Endothelial cell (in vitro differentiated cells): ENCODE measurements at places on chromosomes 16 and 17.

GRCh38 chr16:78836802-78837491, 737.5 kb downstream of the WWOX start:
- DNase-seq = no peak

- DNase-seq = no peak
Measured at GRCh38 chr17:74921026-74921681, 1.9 kb downstream of the USH1G start.

DNA sequence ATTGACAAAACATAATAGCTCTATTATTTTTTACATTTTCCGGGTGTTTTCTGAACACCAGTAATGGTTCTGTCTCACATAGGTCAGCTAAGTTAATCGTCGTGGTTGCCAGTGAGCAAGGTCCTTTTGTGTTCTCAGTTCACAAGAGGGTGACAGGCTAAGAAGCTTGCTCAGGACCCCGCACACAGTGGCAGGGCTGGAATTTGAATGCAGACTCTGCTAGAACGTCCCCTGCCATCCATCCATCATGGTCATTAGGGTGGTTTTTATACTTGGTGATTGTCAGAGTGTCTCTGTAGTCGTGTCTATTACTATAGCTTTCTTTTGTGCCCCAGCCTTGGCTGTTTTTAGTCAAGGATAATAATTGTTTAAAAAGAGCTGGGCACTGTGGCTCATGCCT, 176.2 kb downstream of the SNX29 start:
- no peak for DNase-seq

DNA sequence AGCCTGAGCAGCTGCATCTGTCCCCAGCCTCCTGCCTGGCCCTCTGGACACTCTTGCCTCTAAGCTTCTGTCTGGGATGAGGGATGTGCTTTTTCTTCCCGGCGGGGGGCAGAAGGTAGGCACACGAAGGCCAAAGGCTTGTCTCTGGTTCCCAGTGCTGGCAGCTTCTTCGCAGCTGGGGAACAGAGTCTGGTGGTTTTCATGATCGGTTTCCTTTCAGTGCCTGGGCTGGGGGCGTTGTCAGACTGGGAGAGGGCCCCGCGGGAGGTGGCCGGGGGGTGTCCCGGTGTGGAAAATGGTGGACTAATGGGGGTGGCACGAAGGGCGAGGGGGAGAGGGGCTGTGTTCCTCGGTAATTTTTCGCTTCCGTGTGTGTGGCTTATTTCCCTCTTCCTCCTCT, 988 bp downstream of the RAP1GAP2 start:
- no peak for DNase-seq

DNA sequence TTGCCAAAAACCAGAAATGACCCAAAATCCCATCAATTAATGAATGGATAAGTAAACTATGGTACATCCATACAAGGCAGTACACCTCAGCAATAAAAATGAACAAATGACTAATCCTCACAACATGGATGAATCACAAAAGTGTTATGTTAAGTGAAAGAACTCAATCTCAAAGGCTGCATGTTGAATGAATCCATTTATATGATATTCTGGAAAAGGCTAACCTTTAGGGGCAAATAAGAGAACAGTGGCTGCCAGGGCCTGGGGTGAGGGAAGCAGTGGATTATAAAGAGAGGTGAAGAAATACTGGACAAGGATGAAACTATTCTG, 46.1 kb upstream of the MSI2 start:
- DNase-seq = no peak

DNA sequence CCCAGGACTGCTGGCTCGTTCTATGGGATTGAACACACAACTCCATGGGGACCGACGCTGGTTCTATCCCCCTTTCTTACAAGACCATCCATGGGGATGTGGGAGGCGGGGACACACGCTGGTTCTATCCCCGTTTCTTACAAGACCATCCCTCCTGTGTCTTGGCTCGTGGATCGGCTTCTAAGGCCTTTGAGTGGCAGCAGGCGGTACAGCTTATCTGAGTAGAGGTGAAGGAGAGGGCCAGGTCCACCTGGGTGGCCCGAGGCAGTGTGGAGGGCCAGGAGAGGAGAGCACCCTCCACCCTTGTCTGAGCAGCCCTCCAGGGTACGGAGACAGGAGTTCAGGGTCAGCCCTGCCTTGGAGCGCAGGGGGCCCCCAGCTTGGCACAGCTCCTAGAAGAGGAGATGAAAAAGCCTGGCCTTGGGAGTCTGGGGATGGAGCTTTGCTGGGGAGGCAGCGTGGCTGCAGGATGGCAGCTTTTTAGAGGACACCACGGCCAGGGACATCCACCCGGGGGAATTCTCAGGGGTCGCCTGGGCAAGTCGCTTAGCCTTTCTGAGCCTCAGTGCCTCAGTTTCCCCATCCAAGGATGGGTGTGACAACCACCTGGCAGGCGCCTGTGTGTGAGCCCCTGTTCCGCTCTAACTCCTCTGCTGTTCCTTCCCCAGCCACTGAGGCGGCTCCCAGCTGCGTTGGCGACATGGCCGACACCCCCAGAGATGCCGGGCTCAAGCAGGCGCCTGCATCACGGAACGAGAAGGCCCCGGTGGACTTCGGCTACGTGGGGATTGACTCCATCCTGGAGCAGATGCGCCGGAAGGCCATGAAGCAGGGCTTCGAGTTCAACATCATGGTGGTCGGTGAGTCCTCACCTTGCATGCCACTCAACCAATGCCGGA, 341.0 kb downstream of the SEC14L1 start:
- no peak for DNase-seq

GRCh38 chr17:40230670-40231069, 11.6 kb downstream of the WIPF2 start:
- no peak for DNase-seq

DNA sequence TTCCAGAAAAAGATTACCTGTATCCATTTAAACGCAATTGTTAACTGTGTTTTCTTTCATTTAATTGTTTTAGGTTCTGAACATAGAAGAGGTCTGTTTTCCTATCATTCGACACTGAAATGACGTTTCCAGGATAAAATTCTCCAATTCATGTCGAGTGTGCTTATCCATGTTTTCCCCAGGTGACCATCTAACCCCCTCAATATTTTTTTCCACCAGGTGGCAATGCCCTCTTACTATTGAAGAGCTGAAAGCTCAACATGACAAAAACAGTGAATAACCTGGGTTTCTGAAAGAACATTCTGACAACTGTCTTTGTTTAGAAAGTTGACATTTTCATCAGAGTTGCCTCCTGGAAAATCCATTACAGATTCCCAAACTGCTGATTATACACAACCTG, 948.7 kb downstream of the KCNJ2 start:
- peak; percentile 4 for DNase-seq

DNA sequence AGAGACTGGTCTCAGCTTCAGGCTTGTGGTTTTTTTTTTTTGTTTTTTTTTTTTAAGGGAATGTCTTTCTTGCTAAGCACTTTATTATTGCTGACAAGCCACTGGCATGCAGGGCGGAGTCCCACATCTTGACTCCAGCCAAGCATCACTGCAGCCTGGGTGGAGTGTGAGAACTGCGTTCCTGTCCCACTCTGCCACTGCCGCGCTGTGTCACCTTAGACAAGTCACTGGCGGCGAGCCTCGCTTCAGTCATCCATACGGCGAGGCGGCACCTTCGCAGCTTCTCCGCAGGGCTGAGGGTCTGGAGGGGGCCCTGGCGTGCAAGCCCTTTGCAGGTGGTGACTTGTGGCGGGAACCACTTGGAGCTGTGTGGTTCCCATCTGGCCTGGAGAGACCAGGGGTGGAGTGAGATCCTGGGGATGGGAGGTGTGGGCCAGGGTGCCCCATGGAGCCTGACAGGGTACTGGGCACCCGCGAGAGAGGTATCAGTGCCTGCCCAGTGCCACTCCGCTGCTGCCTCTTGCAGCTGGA, 99.1 kb upstream of the CIBAR2 start:
- DNase-seq = no peak

DNA sequence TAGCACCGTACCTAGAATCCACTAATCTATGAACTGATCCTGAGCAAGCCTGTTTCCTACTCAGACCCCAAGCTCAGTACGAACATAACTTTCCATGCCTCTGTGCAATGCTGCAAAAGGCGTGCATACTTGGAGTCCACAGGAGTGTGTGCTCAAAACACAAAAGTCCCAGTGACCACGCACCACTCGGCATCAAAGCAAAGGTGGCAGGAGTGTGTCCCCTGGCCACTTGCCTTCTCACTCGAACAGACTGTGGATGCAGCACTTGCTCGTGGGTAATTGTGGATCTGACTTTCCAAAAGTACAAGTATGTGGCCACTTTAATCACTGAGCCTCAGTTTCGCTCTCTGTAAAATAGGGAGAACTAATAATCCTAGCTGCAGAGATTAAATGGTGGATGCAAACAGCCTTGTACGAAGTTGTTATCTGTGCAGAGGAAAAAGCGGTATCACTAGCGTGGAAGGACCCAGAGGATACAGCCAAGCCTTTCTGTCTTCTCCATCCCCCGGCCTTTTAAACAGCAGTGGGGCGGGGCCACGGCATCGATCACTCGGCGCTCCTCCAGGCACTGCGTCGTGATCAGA, 311 bp upstream of the KDM8 start:
- DNase-seq = peak; percentile 87

DNA sequence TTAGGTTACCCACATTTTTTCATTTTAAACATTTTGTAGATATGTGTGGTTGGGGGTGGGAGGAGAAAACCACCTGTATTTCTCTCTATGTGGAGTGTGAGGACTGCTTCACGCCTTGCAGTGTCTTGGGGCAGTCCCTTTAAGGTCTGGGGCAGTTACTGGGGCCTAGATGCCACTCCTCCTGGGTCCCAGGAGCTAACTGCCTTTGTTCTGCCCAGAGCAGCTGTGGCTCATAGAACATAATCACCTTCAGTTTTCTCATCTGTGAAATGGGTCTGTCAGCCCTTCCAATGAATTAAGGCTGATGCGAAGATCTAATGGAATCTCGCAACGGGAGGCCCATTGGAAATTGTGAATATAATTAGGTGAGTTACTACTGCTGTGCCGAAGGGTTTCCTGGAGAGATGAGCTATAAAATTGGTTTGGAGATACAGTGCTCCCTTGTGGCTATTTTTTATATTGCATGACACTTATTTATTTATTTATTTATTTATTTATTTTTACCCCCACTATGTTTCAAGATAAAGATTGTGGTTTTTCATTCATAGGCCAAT, 22.9 kb downstream of the DHRS7C start:
- DNase-seq = no peak

DNA sequence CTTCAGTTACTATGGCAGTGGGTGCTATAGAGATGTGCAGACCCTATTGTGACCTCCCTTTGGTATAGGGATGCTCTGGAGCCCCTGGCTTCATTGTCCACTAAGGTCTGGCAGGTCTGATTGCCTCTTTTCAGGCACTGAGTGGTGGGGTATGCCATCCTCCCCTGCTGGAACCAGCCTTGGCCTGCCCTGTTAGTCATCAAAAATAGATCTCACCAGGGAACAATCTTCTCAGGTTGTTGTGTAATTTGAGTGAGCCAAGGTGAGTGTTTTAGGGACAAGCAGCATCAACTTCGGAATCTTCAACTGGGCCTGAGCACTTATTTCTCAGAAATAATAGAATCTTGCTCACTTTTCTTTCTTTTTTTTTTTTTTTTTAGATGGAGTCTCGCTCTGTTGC, 19.6 kb downstream of the HMOX2 start:
- DNase-seq = no peak

DNA sequence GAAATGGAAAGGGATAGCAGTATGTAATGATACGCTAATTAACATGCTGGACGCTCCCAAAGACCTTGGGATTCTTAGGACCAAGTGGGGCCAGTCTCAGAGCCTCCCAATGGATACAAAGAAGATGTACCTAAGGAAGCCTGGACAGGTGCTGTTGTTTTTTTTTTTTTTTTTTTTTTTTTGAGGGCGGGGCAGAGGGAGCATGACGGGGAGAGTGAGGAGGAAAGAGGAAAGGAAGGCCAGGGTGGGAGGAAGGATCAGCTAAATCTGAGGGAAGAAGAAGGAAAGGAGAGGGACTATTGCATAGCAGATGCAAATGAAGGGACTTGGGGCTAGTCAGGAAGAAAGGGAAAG, 2.5 kb downstream of the VAMP2 start:
- no peak for DNase-seq

GRCh38 chr17:81404558-81405165, 9.4 kb downstream of the BAHCC1 start:
- no peak for DNase-seq

DNA sequence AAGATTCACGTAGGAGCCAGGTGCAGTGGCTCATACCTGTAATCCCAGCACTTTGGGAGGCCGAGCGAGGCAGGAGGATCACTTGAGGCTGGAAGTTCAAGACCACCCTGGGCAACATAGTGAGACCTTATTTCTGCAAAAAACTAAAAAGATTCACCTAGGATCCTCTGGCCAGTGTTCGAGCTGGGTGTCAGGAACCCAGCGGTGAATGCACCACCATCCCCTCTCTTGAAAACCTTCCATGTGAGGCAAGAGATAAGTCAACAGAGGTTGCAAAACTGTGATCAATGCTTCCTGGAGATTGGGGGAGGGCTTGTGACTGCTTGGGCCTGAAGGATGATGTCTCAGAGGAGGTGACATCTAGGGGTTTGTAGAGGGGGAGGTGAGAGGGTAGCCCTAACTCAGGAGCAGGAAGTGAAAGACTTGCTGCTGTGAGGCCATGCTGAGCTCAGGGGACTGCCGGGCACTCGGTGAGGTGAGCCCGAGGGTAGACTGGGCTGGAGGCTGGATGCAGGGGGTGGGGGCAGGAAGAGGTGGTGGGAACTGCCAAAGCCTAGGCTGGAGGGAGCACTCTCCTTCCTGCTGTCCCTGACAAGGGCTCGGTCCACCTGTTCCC, 11.7 kb downstream of the GJD3 start:
- DNase-seq = no peak

GRCh38 chr17:11239379-11239970, 1.5 kb upstream of the SHISA6 start:
- no peak for DNase-seq

GRCh38 chr17:70314096-70314495, 144.8 kb downstream of the KCNJ2 start:
- DNase-seq = no peak

DNA sequence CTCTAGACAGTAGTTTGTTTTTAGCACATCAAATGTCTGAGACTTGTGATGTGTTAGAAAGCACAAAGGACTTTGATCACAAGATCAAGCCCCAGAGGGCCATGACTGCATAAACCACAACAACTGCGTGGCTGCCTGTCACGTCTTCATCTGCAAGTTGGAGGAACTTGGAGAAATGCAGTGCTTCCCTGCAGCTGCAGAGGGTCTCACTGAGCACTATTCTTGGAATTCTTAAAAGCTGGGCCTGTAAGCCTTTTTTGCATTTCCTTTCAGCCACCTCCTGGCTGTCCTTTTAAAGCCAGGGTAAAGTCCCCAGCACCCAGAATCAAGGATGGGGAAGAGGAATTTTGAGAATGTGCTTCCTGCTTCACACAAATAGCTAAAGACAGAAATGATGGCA, 431.3 kb downstream of the MAF start:
- no peak for DNase-seq

- peak; percentile 33 for DNase-seq
Measured at GRCh38 chr16:85759631-85760419, 8.9 kb upstream of the C16orf74 start.
